Thoracic aorta (tissue), 2 donors: ENCODE measurements at places on chromosomes 7 and 10.

GRCh38 chr10:95785317-95785716 is 29.4 kb downstream of the ENTPD1 start:
- DNase-seq, result no peak

GRCh38 chr10:7705341-7705740 is 2.2 kb downstream of the ITIH2 start:
- no peak for DNase-seq

DNA sequence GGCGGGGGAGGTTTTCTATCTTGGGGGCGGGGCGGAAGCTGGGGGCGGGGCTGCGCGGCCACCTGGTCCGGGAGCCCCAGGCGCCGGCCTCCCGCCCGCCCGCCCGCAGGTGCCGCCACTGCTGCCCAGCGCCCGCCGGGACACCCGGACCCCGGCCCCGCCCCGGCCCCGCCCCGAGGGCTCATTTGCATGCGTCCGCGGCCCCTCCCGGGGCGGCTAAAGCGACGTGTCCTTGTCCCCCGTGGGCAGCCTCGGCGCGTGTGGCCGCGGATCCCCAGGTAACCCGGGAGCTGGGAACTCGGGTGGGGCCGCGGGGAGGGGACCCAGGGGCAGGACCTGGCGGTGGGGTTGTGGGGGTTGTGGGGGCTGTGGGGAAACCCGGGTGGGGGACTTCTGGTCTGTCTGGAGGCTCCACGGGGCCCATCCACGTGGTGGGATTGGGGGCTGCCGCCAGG is at the start of gene BHLHA15:
Gene BHLHA15 (plus strand): TSS at position 219 of the 455 bp plus-strand sequence. CDS start 871 bp downstream, outside the sequence.
- DNase-seq, result no peak

DNA sequence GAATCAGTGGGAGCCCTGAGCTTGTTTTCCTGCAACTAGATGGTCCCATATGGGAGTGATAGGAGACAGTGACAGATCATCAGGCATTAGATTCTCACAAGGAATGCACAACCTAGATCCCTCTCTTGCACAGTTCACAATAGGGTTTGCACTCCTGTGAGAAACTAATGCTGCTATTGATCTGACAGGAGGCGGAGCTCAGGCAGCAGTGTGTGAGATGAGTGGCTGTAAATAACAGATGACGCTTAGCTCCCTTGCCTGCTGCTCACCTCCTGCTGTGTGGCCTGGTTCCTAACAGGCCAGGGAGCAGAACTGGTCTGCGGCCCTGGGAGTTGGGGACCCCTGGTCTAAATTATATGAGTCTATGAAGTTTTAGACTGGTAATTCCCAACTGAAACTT is 3.9 kb downstream of the MIOS start:
- no peak for DNase-seq

DNA sequence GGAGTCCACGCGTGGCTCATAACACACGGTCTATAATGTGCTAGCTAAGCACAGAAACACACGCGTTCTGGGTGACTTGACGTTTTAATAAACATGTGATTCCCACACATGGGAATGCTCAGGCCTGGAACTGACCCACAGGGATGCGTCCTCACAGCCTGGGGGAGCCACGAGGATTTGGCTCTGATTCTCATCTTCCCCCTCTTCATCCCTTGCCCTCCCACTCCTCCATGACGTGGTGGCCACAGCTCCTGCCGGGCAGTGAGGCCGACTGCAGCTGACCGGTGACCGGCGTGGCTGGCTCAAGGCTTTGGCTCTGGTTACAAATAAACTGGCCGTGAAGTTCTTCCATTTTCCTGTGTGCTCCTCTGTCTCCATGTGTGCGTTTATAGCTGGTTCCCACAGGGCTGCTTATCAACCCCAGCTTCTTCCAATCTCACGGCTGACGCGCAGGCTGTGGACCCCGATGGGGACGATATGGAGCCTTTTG is 40.9 kb upstream of the KLF6 start:
- no peak for DNase-seq

GRCh38 chr7:34849986-34850385 is 187.3 kb downstream of the DPY19L1 start:
- no peak for DNase-seq

DNA sequence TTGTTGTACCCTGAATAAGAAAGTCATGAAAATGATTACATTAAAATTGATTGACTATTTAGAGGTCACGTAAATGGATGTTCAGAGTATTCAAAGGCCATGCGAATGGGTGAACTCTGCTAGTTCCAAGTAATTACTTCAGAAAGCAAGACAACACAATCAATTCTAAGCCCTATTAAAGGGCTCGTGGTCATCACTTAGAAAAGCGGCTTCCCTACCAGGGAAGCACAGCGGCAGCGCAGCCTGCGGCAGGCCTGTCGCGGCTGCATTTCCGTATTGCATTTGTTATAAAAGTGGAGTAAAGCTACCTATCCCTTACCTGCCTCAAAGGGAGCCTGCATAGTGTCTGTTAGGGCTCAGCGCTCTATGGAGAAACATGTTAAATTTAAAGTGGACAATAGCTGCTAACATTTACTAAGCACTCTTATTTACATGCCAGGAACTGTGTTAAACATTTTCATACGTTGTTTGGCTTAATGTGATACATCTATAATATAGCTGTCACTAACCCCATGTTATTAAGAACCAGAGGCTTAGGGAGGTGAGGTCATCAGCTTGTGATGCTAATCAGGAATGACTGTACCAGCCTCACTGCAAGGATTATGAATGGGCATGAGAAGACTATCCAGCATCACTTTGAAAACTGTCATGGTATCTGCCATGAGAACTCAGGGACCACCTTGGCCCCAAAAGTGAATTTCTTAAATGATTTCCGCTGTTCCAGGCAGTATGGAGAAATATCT is 187.5 kb downstream of the CELF2 start:
- no peak for DNase-seq

DNA sequence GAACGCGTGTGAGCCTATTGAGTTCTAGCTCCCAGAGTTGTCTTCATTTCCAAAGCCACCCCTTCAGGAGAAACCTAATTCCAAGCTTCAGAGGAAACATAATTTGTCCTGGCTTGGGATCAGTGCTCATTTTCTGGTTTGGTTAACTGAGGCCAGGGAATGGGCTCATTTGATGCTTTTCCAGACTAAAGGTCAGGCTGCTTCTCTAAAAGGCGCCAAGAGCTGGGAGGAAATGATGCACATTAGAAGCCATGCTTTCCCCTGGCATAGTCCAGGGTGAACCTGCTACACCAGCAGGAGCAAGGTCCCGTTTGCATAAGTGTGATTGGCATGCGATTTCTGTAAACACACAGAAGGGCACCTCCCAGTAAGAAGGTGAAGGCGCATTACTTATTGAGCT is 435.0 kb downstream of the GALNT17 start:
- DNase-seq, result no peak

- no peak for DNase-seq
Observed at GRCh38 chr7:127437241-127437640, 44.7 kb upstream of the ZNF800 start.

- no peak for DNase-seq
Observed at GRCh38 chr7:41107330-41107937, 595.5 kb downstream of the INHBA start.

DNA sequence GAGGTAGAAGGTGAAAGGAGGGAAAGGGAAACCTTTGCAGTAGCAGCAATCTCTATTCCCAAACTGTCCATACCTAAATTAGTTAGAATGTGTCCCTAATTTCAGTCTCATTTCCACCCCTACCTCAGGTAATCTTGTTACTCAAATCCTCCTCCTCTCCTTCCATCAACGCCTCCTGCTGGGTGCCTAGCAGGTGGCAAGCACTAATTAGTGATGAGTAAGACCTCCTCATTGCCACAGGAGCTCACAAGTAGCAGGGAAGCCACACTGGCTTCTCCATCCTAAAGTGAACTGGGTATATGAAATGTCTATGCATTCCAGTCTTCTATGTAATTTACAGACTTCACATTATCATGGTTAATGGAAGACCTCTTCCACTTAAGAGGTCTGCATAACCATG is 25.7 kb upstream of the FAM133B start:
- no peak for DNase-seq

DNA sequence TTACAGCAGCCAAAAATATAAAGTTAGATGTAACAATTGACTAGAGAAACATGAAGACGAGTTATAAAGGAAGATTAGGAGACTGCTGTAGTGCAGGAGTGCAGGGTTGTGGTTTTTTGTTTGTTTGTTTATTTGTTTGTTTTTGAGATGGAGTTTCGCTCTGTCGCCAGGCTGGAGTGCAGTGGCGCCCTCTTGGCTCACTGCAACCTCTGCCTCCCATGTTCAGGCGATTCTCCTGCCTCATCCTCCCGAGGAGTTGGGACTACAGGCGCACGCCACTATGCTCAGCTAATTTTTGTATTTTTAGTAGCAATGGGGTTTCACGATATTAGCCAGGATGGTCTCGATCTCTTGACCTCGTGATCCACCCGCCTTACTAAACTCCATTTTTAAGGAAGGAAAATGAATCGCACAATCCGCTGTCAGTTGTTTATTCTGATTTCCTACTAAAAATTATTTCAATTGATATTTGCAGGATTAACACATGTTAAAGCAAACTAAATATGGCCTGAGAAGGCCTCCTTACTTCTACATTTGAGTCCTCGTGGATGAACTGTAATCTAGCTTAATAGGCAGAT is 233.3 kb downstream of the NSUN6 start:
- no peak for DNase-seq

- DNase-seq, result no peak
Observed at GRCh38 chr7:29606287-29606721, 42.7 kb downstream of the PRR15 start.

- no peak for DNase-seq
Observed at GRCh38 chr7:3154881-3155494, 111.3 kb upstream of the CARD11 start.

DNA sequence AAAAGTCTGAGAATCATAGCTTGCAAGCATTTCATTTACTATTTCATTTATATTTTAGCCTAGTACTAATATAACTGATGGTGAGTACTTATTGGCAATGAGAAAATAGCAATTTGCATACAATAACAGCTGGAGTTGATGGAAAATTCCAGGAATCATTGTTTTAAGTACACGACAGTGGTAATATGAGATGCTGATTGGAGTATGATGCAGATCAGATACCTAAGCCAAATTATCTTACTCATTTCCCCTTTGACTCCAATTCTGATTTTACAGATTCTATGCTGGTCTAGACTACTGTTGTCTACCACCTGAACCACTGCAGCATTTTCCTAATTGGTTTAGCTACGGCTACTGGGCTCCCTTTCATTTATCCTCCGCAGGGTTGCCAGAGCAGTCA is 36.7 kb downstream of the GNG11 start:
- DNase-seq, result no peak

DNA sequence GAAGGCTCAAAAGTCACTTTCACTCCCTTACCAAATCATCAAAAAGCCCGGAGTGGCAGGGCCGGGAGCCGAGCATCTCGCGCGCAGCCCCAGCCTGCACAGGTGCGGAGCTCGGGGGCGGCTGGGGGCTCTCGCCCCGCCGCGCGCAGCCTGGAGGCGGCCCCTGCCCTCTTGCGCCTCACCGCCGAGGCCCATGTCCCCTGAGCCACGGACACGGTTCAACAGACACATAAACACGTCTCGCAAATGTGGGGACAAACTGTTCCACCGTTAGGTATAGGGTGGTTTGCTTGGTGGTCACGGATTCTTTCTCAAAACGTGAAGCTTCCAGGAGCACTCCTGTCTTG is 700 bp downstream of the GSAP start:
- no peak for DNase-seq

GRCh38 chr10:31419394-31420063 is 100.5 kb downstream of the ZEB1 start:
- DNase-seq, result no peak

GRCh38 chr10:74223755-74224529 is 72.9 kb downstream of the ADK start:
- DNase-seq, result no peak
